ENCODE measurements at places on chromosomes 1 and 21.
A peak's percentile ranks its signal among the peaks of the same experiment; 100 is the strongest.

DNA sequence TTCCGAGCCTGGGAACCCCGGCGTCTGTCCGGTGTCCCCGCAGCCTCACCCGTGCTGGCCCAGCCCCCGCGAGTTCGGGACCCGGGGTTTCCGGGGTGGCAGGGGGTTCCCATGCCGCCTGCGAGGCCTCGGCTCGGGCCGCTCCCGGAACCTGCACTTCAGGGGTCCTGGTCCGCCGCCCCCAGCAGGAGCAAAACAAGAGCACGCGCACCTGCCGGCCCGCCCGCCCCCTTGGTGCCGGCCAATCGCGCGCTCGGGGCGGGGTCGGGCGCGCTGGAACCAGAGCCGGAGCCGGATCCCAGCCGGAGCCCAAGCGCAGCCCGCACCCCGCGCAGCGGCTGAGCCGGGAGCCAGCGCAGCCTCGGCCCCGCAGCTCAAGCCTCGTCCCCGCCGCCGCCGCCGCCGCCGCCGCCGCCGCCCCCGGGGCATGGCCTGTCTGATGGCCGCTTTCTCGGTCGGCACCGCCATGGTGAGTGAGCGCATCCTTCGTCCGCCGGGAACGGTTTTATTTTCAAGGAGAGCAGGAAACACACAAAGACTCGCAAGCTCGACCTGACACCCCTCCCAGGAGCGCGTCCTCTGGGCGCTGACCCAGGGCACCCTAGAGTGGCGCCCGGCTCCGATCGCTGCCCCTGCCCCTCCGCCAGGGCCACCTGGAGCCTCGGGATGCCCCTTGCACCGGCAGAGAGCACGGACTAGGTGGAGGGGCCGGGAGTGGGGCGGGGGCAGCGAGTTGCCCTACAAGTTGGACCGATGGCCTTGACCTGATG lies at the start of gene ABCG1:
TSS of gene ABCG1 (plus strand) at position 305 of the 770 bp plus-strand sequence. CDS start at position 428, 123 bp downstream.
- DNase-seq = peak; percentile 52

DNA sequence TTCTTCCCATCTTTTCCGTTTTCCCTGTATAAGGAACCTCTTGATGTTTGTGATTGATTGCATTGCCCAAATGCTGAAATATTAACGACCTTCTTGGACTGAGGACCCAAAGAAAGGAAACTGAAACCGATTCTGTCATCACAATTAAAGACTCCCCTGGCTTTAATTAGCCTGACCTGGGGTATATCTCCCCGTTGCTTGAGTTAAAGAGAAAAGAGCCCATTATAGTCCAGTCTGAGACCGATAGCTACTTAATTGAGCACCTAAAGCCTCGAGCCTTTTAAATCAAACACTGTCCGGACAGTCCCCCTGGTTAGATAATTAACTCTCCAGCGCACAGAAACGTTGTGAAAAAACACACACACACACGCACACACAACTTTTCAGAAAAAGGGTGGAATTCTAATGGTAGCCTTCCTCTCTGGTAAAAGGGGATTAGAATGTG lies 8.0 kb downstream of the LMO4 start:
- DNase-seq = no peak

DNA sequence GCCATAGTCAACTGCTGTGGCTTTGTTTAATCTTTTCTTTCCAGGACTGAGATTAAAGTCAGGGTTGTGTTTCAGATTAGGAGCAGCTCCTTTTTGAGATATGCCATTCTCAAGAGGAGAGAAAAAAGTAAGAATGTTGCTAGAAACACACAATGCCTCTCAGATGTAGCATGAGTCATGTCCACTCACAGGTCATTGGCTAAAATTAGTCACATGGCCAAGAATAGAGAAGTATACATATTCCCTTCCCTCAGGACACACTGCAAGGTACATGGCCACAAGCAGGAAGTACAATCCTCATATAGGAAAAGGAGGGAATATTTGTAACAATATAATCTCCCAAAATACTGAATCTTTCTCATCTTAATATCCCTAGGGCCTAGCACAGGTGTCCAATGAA lies 141.9 kb upstream of the PTBP2 start:
- DNase-seq = no peak

- DNase-seq = no peak
Observed at GRCh38 chr1:221487781-221488524, 253.9 kb downstream of the DUSP10 start.

GRCh38 chr1:59422921-59423575 lies 126.2 kb downstream of the FGGY start:
- DNase-seq = peak; percentile 35

Measured in right hindlimb (tissue), 1 donor.